ENCODE measurements at places on chromosomes 1 and 21.
A peak's percentile ranks its signal among the peaks of the same experiment; 100 is the strongest.

DNA sequence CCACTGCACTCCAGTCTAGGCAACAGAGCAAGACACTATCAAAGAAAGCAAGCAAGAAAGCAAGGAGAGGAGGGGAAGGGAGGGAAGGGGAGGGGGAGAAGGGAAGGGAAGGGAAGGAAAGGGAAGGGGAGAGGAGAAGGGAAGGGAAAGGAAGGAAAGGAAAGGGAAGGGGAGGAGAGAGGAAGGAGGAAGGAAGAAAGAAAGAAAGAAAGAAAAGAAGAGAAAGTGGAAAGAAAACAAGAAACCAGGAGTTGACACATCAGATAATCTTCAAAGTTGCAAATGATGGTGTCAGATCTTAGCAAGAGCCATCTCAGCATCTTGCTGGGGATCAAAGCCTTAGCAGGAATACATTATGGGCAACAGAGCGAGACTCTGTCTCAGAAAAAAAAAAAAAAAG, 14.9 kb upstream of the CDA start:
- DNase-seq = no peak

GRCh38 chr1:8315573-8316475, 2.1 kb upstream of the SLC45A1 start:
- DNase-seq = no peak

- no peak for DNase-seq
Measured at GRCh38 chr1:218347336-218347722, 2.2 kb downstream of the TGFB2 start.

- DNase-seq = peak; percentile 88
Measured at GRCh38 chr1:228804640-228805413, 69.5 kb downstream of the RHOU start.

GRCh38 chr1:212688341-212689047, 11.1 kb downstream of the BATF3 start:
- no peak for DNase-seq

- DNase-seq = no peak
Measured at GRCh38 chr1:51000651-51001050, 30.6 kb downstream of the CDKN2C start.

GRCh38 chr1:210687582-210688279, 359.0 kb downstream of the HHAT start:
- peak; percentile 48 for DNase-seq

DNA sequence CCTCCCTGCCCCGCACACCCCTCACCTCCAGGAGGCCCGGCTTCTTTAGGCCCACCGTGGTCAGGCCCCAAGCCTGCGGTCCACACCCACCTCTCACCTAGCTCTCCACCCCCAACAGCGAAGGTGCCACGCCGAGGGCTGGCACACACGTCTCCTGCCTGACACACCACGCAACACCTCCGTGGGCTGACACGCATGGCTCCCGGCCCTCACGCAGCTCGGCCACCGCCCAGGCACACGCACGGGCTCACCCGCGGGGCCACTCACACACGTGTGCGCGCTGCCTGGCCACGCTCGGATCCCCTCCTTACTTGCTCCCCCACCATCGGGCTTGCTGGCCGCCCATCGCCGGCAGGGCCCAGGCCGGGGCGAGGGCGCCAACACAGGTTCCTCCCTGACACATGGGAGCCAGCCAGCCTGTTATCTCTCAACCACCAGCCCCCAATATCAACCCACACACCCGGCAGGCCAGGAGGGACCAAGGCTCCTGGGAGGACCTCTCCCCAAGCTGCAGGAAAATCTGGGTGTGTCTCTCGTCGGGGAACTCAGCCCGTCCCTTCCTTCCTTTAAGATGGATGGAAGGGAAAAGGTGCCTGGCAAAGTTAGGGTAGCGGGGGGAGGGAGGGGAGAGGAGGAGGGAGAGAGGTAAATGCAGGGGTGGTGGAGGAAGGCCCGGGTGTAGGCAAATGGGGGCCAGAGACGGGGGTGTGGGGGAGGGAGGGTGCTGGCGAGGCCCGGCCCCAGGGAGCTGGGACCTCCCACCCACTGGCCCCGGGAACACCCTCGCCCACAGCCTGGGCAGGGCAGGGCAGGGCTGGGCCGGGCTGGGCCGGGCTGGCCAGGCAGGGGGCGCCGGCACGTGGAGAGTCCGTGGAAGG, 546 bp downstream of the ELOVL1 start:
- DNase-seq = peak; percentile 43

- no peak for DNase-seq
Measured at GRCh38 chr1:24931146-24931467, 1.0 kb upstream of the RUNX3 start.

- peak; percentile 40 for DNase-seq
Measured at GRCh38 chr21:37408464-37409193, 42.1 kb downstream of the DYRK1A start.

DNA sequence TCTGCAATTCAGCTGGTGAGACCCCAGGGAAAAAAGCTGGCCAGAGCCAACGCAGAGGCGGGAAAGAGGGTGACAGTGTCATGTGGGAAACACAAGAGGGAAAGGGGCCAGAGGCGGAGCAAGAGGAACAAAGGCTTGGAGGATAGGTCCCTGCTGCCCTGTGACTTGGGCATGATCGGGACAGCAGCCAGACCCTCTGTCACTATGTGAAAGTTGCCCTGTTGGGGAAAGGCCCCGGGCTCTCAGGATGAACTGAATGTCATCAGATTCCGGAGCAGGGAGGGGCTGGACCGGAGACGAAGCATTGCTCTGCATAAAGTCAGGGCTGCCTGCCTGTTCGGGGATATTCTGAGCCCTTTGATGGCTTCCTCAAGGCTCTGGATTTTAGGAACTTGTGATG, 5.7 kb upstream of the ELF3 start:
- no peak for DNase-seq

DNA sequence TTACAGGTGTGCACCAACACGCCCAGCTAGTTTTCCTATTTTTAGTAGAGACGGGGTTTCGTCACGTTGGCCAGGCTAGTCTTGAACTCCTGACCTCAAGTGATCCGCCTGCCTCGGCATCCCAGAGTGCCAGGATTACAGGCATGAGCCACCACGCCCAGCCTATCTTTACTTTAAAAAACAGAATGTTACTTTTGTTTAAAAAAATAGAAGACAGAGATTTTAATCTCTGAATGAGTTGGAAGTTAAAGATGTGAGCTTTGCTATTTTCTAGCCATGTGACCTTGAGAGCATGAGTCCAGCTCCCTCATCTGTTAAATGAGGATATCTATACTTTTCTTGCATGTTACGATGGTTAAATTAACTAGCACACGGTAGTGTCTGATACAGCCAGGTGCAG, 3.9 kb upstream of the PUM1 start:
- no peak for DNase-seq

DNA sequence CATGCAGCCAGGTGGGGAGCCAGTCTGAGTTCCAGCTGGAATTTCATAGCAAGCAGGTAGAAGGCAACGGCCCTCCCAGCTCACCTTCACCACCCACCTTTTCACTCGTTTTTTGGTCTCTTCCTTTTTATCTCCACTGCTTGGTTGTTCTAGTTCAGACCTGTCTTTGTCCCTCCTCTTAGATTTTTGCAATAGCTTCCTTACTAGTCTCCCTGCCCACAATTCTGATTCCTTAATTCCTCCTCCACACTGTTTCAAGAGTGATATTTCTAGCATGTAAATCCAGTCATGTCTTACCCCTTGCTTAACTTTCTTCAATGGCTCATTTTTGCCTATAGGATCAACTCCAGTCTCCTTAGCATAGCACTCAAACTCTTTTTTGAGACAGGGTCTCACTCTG, 119.6 kb downstream of the TMEM53 start:
- DNase-seq = no peak

- DNase-seq = no peak
Measured at GRCh38 chr1:29505532-29506220, 269.4 kb downstream of the PTPRU start.

DNA sequence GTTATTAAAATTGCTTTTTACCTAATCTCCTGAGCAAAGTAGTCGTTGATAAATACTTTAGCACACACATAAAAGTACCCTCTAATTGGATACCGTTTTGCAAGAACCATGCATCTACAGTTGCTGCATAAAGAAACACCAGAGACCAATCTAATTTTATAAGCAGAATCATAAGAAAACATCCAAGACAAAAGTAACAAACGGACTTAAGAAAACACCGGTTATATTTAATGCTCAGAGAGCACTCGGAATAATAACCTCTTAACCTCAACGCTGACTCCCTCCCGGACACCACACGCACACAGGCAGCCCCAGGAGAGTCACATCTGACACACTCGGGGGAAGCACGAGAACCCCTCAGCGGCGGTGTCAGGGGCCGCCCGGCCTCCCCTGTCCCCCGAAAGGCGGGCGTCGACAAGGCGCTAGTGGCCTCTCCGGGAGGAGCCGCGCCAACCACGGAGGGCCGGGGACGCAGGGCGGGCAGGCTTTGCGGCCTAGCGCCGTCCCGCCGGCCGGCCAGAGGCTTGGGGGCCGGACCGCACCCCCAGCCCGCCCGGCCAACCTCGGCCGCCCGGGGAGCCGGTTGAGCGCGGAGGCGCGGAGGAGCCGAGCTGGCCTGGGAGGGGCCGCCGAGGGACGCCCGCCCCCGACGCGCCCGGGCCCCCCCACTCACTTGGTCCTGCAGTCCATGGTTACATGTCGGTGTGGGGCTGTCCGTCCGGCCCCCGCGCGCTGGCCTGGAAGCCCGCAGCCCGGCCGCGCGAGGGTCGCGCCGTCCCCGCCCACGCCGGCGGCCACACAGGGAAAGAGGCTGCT, 606 bp downstream of the DENND1B start:
- peak; percentile 58 for DNase-seq

DNA sequence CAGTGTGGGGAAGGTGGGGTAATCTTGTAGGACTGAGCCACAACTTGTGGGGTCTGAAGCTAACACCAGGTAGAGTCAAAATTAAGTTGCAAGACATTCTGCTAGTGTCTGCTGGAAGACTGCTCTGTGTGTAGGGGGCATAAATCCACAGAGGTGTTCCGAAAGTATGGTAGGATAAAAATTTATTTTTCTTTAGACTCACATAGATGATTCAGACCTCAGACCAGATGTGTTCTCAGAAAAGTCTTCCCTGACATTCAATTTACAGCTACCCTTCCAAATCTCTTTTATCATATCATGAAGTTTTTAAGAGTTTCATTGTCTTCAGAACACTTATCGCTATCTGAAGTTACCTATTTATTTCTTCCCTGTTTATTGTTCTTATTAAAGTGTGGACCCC, 21.3 kb downstream of the DUSP10 start:
- no peak for DNase-seq

GRCh38 chr1:201156819-201157218, 2.5 kb upstream of the TMEM9 start:
- DNase-seq = no peak

DNA sequence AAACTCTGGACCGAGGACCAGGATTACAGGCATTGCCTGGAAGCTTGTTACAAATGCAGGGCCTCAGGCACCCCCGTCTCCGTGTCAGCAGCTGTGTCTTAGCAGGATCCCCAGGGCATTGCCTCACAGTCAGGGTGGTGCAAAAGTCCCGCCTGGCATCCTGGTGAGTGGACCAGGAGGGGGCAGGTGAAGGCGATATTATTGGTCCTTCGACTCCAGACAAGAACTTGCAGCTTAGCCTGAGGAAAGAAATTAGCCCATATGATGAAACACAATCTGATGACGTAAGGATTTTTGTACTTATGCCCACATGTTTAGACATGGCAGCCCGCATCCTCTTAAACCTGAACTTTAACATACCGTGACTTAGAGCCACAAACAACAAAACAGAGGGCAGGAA, 40.8 kb downstream of the RSPH1 start:
- no peak for DNase-seq

DNA sequence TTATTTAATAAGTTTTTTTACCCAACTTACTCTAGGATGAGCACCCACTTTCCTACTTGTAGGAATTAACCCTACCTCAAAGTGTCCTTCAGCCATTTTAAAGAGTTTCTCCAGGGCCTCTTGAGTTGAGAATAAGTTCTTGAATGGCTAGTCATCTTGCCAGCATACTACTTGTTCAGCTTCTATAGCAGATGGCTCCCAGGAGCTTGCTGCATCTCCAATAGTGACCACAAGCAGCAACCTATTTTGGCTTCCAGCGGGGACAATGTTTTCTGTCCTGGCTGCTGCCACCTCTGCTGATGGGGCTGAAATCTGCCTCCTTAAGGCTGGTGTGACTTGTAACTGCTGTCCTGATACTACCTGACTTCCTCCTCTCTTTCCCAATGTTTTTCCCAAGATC, 20.8 kb upstream of the PIK3R3 start:
- DNase-seq = no peak

GRCh38 chr1:93773049-93773838, 91.6 kb upstream of the BCAR3 start:
- DNase-seq = no peak

GRCh38 chr1:3607703-3608065, 3.6 kb downstream of the MEGF6 start:
- no peak for DNase-seq

DNA sequence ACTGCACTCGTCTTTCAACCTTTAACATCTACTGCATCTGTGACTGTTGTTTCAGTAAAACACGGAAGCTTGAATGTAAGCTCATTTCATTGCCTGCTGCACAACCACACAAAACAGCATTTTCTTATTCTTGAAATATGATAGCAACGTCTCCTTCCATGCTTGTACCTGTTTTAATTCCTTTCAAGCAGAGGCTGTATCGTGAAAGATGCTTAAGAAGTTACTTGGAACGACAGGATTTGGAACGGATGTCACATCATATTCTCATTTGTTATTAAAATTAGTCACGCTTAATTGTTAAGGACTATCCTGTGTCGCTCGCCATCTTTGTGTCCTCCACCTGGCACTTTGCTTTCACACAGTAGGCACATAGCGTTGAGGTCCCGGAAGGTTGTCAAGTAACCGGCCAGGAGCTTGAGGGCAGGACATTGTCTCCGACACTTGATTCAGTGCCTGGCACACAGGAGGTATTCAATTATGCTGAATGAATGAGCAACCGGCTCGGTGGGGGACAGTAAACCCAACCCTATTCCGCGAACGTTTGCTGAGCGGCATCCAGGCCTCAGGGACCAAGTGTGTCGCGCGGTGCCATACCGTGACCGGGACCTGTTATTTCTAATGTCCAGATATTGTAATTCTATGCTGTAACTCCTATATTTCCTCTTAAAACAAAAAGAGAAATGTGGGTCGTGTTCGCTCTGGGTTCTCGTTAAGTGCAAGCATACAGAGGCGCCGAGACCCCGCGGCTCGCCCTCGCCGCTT, 499 bp upstream of the SH3GLB1 start:
- peak; percentile 61 for DNase-seq

DNA sequence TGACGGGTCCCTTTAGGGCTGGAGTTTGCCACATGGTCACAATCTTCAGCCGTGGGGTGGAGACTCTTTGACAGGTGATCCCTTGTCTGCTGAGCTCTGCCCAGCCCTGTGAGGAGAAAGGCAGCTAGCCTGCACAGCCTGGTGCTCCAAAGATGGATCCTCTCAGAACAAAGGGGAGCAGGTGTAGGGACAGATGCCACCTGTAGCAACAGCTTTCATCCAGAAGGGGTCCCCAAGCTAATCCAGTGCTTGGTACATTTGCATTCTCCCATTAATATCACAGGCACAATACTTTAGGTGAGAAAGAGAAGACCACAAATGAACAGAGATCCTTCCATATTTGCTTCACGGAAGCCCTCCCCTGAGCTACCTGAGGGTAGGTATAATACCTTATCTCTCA, 93.2 kb downstream of the CCDC185 start:
- DNase-seq = no peak

Data from activated CD4-positive, alpha-beta T cell treated with anti-CD3 and anti-CD28 coated beads, Interleukin-2, Interleukin-6, amounts not matched to agents 100 ng/mL and 50 ng/mL, durations not matched to agents 16 hours and 8 hours (primary cell).